ENCODE measurements at places on chromosomes 3 and 15.
A peak's percentile ranks its signal among the peaks of the same experiment; 100 is the strongest.

GRCh38 chr3:71583566-71584393 is at the start of gene FOXP1:
Gene FOXP1, minus strand, starts transcription at chr3:71583728. Its CDS starts 385,347 bp downstream, at chr3:71198381.
- peak; percentile 84 for DNase-seq

DNA sequence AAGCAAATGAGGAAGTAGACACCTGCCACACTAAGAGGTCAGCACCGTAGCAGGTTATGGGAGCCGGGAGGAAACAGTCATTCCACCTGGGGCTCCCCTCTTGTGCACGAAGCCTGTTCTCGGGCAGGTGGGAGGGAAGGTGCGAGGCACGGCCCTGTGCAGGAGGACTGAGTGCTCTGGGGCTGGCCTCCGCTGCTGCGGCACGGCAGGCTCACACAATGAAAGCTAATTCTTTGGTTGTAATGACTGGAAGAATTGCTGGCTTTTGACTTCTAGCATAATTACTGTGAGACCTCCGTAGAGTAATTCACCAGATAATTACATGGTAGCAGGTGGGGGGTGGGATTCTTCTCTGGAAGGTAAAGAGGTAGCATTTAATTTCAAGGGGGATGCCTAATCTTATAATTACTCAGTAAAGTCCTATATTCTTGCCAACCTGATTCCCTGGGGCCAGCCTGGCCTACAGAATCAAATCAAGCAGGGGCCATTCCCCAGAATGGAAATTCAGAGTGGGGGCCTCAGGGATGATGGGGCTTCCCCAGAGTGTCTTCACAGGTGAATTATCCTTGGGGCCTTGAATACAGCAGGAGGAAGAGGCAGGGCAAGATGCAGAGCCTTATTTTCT is 129.1 kb downstream of the TPRA1 start:
- DNase-seq = no peak

DNA sequence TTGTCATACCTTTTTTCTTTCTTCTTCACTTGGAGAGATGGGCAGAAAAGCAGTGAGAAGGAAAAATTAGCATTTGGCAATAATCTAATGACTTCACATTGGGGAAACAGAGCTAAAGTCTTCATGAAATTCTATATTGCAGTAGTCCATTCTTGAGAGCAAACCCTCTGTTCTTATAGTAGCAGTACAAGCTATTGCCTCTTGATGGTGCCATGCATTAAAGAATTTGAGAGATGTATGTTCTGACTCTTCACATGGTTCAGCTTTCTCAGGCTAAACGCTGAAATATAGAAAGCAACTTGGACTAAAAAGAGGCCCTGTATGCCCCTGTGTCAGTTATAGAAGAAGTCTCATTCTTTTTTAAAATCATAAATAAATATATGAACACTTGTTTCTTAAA is 36.0 kb downstream of the PHLDB2 start:
- peak; percentile 81 for DNase-seq

DNA sequence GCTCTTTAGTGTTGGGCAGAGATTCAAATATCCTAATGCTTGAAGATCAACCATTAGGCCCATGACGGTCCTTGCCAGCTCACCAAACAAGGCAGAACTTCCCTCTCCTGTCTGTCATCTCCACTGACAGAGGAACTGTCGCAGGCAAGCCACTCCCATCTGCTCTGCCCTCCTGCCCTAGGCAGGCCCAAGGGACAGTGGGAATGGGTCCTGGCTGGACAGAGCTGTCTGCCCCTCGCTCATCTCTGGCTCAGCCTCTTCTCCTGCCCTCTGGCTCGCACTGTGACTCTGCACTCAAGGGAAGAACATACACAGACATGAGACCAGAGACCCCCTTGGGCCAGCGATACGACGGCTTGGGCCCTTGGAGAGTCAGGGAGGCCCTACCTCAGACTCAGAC is 7.6 kb upstream of the MUSTN1 start:
- no peak for DNase-seq

DNA sequence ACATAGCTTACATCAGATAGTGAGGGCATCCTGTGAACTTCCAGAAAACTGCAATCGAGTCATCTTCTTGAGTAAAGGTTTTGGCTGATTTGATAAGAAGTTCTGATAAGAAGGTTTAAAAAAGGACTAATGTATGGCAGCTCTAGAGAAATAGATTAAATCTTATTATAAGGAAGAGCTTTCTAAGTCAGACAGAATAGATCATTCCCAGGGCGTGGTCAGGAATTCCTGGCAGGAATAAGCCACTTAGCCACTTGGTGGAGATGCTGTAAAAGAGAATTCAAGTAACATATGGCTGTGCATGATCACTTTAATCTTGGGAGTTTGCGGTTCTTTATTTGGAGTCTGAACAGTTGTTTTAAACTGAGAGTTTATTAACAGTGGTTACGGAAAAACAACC is 17.4 kb downstream of the PGBD4 start:
- peak; percentile 57 for DNase-seq

GRCh38 chr3:14831916-14832450 is 13.2 kb downstream of the FGD5 start:
- DNase-seq = no peak

DNA sequence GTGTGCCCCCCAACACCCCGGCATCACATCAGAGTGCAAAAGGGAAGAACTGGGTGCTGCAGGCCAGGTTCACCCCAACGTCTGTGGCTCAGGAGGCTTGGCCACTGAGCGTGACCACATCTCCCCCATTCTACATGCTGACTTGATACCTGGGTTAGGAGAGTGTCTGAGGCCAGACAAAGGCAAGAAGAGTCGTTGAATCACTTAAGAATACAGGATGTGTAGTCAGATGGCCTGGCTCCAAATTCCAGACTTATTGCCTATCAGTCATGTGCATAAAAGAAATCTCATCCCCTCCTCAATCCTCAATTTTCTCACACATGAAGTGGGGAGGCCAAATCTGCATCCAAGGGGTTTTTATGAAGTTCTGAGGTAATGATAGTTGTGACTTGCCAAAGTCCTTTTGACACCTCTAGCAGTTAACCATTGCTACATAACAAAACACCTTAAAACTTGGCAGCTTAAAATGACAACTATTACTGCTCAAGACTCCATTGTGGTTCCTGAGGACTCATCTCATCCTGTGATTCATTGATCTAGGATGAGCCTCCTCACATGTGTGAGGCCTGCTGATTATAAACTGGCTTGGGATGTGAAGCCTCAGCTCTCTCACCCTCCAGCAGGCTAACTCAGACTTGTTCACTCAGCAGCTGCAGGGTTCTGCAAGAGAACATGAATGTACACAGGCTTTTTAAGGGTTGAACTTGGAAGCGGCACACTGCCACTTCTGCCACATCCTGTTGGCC is 138.8 kb upstream of the TLE3 start:
- peak; percentile 95 for DNase-seq
